ENCODE measurements at places on chromosomes 2 and 18.

- DNase-seq, result no peak
Observed at GRCh38 chr2:150482111-150482510, 5.4 kb downstream of the RND3 start.

DNA sequence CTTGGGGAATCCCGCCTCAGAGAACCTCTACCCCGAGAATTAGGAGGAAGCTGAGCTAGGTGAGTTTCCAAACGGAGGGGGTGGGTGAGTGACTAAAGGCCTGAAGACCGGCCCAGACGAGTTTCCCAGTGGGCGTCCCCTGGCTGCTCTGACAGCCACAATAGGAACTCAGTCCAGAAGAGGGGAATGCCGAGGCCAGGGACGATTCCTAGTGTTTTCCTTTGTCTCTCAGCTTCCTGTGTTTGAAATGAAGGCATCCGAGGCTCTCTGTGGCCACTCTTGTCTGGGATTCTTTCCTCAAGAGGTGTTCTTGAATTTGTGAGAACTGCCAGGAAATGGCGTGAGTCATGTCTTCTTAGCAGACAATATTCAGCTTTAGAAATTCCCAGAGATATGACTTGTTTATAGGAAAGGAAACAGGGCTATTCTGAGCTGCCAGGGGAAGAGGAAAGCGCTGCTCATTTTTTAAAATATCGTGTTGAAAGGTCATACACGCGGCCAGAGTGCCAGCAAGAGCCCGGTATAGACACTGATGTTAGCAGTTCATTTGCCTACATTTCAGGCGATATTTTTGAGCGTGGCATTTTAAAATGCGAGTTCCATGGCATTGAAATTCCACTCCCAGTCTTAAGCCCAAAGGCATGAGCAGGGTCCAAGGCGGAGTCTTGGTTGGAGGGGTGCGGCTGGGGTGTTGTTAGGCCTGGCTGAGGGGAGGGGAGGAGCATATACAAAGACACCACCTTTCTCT, 169.1 kb upstream of the KLF7 start:
- DNase-seq, result peak; percentile 14

GRCh38 chr2:156903335-156903734, 354.2 kb upstream of the GALNT5 start:
- no peak for DNase-seq

DNA sequence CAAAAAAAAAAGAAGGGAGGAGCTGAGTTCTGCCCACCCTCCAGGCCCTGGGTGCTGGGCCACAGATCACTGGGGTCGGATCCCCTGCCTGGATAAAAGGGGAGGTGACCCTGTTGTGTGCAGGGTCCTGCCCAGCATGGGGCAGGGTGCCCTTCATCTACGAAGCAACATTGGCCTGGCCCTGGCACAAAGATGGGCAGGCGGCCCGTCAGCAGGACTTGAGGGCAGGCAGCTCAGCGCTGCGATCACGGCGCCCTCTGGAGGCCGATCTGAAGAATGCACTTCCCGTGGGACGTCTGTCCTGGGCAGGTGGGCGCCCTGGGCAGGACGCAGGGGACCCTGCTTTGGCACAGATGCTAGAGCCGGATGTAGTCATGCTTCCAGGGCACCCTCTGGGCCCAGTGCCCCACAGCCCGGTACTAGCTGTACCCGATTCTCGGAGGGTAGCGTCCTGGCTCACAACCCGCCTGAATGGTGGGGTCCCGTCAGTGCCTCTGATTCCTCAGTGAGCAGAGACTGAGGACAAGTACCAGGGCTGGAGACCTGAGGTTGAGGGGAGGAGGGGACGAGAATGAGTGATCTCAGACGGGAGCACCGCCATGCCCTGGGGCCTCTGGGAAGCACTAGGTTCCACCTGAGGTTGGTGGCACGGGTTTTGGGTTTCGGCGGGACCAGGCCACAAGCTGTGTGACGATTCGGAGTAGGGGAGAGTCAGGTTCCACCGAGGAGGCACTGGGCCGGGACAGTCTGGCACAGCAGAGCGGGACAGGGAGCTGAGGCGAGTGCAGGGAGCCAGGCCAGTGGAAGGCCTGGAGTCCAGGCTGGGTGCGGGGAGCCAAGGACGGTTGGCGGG, 18.0 kb downstream of the ARID5A start:
- no peak for DNase-seq

GRCh38 chr18:72772916-72773315, 94.9 kb downstream of the NETO1 start:
- DNase-seq, result no peak

- no peak for DNase-seq
Observed at GRCh38 chr2:45119855-45120254, 110.6 kb upstream of the SIX2 start.

- no peak for DNase-seq
Observed at GRCh38 chr2:181038796-181039195, 58.4 kb downstream of the UBE2E3 start.

GRCh38 chr2:233129351-233129978, 69.3 kb downstream of the INPP5D start:
- DNase-seq, result no peak

- no peak for DNase-seq
Observed at GRCh38 chr2:8211384-8211783, 470.5 kb upstream of the ID2 start.

GRCh38 chr2:205682239-205682970, at the start of gene NRP2:
NRP2 (plus strand) TSS chr2:205682501; CDS start chr2:205683291, 790 bp downstream.
- no peak for DNase-seq

- DNase-seq, result no peak
Observed at GRCh38 chr2:101026253-101026701, 24.2 kb downstream of the RPL31 start.

- no peak for DNase-seq
Observed at GRCh38 chr2:38722271-38723061, 28.7 kb downstream of the SRSF7 start.

DNA sequence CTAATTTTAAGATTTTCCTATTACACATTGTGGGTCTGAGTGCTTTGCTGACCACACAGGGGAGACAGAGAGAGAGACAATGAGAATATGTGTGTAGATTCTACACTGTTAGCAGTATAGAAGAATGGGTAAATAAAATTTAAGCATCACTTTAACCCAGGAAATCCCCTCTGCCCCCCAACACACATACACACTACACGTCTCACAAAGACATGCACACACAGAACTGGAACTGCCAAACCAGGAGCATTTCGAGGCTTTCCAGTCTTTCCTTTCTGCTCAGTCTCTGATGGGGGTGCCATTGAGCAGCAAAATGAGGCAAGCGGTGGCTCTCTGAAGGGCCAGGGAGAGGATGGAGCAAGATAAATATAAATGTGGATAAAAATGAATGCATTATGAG, 2.5 kb downstream of the MERTK start:
- no peak for DNase-seq

DNA sequence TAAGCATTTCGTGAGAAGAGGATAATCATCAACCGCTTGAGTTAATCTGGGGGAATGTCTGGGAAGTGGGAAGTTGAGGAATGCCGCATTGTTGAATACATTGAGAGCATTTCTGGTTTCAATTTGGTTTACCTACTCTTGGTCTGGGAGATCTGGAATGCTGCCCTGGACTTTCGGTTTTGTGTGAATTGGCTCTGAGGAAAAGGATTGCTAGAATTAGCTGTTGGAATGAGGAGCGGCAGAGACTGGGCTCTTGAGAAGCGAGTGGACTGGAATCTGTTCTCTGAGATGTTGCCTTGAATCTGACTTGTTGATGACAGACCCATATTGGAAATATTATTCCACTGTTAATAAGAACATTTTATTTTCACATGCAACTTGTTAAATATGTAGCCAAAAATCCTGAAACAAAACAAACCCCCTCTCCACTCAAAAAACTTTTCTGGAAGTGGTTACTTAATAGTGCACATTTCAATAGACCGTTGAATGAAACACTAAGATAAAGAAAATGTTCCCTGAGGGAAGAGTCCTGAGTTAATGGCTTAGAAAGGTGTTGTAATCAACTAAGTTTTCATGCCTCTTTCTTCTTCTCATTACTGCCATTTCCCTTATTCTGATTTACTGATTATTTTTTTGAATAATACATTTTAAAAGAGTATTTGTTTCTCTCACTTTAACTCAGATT, 50.8 kb downstream of the PTPRM start:
- no peak for DNase-seq

DNA sequence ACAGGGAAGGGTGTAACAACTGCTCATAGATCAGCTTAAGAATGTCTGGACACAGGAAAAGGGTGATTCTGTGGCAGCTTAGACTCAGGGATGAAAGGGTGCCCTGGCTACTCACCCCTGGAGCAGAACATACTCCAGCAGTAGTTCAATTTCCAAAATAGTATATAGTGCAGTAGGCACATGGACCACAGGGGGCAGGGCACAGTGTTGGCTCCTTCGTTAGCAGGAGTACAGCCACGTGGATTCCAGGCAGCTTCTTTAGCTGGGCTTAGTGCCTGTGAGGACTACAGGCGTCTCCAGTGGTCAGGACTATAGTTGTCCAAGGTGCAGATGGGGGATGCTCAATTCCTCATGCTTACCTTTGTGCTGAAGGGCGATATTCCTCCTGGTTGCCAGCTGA, 277.5 kb upstream of the DDX18 start:
- no peak for DNase-seq

DNA sequence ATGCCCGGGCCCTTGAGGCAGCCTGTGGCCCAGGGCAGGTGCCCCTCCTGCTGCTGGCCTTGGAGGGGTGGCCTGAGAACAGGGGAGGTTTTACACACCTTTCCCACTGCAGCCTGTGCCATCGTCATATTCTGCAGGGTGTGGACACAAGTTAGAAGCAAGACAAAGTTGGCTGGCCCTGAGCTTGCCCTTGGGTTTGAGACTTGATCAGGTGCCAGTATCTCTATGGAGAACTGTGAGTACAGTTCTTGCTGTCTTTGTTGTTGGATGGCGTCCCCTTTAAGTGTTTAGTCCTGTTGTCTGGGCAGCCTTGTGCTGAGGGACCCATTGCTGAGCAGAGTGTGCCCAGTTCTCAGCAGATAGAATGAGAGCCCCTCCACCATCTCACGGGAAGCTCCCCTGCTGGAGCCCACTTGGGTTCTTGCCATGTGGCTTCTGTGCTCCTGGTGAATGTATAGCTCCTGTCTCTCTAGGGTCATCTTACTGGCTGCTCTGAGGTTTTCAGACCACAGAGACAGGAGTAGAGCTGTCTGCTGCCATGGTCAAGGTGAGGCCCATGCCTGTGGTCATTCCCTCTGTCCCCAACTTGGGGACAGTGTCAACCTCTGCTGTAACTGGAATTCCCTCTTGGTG, 115.9 kb downstream of the SH3RF3 start:
- no peak for DNase-seq

DNA sequence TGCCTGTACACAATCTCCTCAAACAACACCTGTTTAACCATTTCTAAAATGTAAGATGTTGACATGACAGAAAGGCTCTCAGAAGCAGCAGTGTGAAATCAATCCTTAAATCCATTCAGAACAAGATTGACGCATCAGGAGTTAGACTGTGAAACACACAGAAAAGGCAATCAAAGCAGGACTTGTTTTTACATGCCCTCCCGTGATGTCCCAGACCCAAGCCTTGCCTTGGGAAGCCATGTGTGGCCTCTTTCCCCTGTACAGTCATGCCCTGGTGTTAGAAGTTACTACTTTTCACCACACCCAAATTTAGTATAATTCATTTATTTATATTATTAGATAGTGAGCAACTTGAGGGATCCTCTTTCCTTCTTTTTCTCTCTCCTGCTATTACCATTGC, 115.7 kb downstream of the NCKAP5 start:
- no peak for DNase-seq

DNA sequence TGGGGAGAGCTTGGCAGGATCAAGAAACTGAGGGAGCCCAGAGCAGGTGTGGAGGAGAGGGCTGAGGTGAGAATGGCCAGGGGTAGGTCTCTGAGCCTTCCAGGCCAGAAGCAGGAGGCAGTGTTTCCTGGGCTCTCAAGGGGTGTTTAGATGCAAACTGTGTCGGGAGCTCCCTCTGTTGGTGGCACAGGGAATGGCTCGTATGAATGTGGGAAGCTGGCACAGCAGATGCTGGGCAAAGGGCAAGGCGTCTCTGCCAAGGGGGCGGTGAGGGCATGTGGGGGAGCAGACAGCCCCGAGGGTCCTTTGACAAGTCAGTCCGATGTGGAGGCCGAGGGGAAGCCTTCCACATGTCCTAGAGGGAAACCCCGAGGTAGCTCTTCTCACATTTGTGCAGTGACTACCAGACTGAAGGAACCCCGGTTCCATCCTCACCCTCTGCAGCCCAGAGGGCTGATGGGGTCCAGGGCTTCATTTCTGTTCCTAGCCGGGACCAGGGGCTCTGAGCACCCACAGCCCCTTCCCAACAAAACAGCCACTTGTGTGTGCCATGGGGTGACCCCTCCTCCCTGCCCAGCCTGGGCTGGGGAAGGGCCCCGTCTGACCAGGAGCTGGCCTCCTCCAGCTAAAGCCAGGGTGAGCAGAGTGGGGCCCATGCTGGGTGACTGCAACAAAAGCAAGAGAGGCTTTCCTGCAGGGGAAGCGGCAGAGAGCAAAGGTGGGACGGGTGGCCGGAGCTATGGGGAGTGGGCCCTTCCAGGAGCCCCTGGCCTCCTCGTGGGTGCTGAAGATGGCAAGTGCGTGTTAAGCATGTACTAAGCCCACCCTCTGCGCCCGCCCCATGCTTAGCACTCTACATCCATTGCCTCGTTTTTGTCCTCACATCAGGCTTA, 103.4 kb downstream of the SEPTIN10 start:
- DNase-seq, result peak; percentile 45

DNA sequence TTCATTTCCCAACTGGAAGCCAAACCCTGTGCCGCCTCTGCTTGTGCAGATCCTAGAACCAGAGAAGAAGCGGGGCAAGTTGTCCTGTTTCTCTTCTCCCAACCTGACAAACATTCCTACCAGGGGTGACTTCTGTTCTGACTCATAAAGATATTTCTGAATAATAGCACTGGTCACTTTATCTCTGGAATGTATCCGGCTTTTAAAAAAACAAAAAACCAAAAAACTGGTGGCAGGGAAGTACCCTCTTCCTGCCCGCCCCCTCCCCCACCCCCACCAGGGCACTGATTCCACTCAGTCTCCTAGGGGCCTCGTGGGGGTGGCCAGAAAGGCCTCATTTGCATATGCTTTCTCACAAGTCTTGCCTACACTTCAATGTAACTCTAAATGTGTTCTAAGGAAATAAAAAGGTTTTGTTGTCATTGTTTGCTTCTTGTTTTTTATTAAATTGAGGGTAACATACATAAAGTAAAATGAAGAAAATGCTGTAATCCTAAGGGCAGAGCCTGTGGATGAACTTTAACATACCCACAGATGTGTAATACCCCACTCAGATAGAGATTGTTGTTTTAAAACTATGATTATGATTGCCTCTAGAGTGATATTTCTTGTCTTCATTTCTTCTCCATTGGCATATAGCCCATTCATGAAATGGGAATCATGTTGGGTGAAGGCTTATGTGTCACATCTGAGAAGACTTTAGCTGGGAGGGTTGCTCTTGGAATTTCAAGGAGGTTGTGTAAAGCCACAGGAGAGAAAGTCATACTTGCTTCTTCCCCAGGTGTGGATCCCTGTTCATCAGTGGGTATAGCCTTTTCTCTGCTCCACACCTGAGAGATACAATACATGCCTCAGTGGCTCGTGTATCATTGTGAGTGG, 5.3 kb upstream of the FOSL2 start:
- DNase-seq, result no peak

GRCh38 chr2:117536139-117536538, 278.4 kb upstream of the DDX18 start:
- no peak for DNase-seq

Measured in urinary bladder (tissue), 4 donors.